H9 (cell line): ENCODE measurements at places on chromosomes 7 and 10. TPM values are rescaled to one million over a fixed set of nuclear protein-coding genes. Genes with fewer than 3 reads are reported as not detected.

The LIPN gene
- not detected in 2 replicates for total RNA-seq

The COMTD1 gene
- 28.3 and 29.9 TPM in 2 replicates for total RNA-seq

The MKRN1 gene
- 106 and 112 TPM in 2 replicates for total RNA-seq

The PSD gene
- total RNA-seq = 3.4 and 3.6 TPM in 2 replicates

The MSMB gene
- not detected in 2 replicates for total RNA-seq

The AOC1 gene
- total RNA-seq = 0.11 and 0.28 TPM in 2 replicates

The TRDMT1 gene
- 18.8 and 20.2 TPM in 2 replicates for total RNA-seq

The ASB10 gene
- total RNA-seq = not detected in 2 replicates

The SUMF2 gene
- total RNA-seq = 82.5 and 89.2 TPM in 2 replicates

The WDR86 gene
- total RNA-seq = 8.1 and 9.4 TPM in 2 replicates

The CNNM1 gene
- 0.33 and 0.35 TPM in 2 replicates for total RNA-seq

The GNGT1 gene
- 0.20 and 0.44 TPM in 2 replicates for total RNA-seq

The VPS37D gene
- 0.85 and 1.3 TPM in 2 replicates for total RNA-seq

The TAS2R5 gene
- total RNA-seq = 0.83 and 0.92 TPM in 2 replicates

The DOCK4 gene
- 4.8 and 4.9 TPM in 2 replicates for total RNA-seq

The WASHC2A gene
- total RNA-seq = 32.1 and 35.5 TPM in 2 replicates

The NT5C3A gene
- 22.1 and 22.9 TPM in 2 replicates for total RNA-seq

The PDE6C gene
- not detected in 2 replicates for total RNA-seq

The NME8 gene
- total RNA-seq = 0.33 TPM in 1 of 2 replicates, not detected in the other

The KNDC1 gene
- 13.7 and 15.7 TPM in 2 replicates for total RNA-seq

The ZPBP gene
- not detected in 2 replicates for total RNA-seq

The KCNMA1 gene
- 1.7 and 2.0 TPM in 2 replicates for total RNA-seq

The HKDC1 gene
- 0.31 TPM in 1 of 2 replicates, not detected in the other for total RNA-seq

The DDIT4 gene
- total RNA-seq = 82.9 and 84.0 TPM in 2 replicates

The ELFN1 gene
- 3.7 and 4.0 TPM in 2 replicates for total RNA-seq

The FAS gene
- total RNA-seq = 3.0 and 3.1 TPM in 2 replicates

The SGPL1 gene
- total RNA-seq = 52.6 and 60.8 TPM in 2 replicates

The PANK1 gene
- 33.2 and 35.7 TPM in 2 replicates for total RNA-seq

The LIPF gene
- not detected in 2 replicates for total RNA-seq

The PLXDC2 gene
- total RNA-seq = 34.1 and 38.7 TPM in 2 replicates

The ORC5 gene
- 25.9 and 28.2 TPM in 2 replicates for total RNA-seq

The SPDYE2B gene
- total RNA-seq = not detected in 2 replicates

The RFC2 gene
- total RNA-seq = 73.6 and 76.6 TPM in 2 replicates

The TSPAN33 gene
- 34.7 and 36.7 TPM in 2 replicates for total RNA-seq

The C10orf62 gene
- 0.31 TPM in 1 of 2 replicates, not detected in the other for total RNA-seq

The ETV1 gene
- 68.5 and 71.8 TPM in 2 replicates for total RNA-seq

The SEMA3C gene
- total RNA-seq = 1.4 and 1.6 TPM in 2 replicates

The SLC18A2 gene
- 3.0 and 4.0 TPM in 2 replicates for total RNA-seq

The ZNF680 gene
- 19.3 and 21.3 TPM in 2 replicates for total RNA-seq

The EPO gene
- 0.33 and 0.44 TPM in 2 replicates for total RNA-seq

The MYO1G gene
- 0.55 and 0.57 TPM in 2 replicates for total RNA-seq

The A1CF gene
- not detected in 2 replicates for total RNA-seq
